ENCODE measurements at places on chromosomes 2 and 18.

- DNase-seq = no peak
Observed at GRCh38 chr2:239727776-239728600, 297.2 kb downstream of the NDUFA10 start.

DNA sequence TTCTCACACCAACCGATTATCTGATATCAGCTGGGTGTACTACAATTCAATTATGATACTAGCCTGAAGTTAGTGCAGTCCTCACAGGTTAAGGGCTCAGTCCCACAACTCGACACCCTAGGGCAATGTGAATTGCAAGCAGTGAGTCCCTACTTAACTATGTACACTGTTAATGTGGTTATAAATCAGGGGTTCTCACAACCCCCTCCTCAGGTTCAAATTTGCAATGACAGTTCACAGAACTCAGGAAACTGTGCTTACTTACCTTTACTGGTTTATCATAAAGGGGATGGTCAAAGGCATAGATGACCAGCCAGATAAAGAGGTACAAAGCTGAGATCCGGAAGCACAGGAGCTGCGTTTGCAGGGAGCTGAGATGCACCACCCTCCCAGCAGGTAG is 1379.1 kb upstream of the CDH2 start:
- no peak for DNase-seq

GRCh38 chr2:53636596-53636995 is 131.0 kb upstream of the CHAC2 start:
- no peak for DNase-seq

DNA sequence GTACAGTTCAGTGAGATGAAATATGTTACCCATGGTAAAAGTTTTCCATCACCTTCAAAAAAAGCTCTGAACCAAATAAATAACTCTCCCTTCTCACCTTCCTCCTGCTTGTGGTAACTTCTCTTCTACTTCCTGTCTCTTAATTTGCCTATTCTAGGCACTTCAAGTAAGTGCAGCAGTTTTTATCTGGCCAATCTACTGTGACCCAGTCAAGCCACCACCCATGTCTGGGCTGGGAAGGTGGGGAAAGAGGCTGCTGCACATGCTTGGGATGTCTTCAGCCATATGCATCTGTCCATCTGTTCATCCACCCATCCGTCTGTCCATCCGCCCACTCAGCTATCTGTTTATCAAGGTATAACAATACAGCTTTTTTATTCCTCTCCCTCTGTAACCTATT is 31.6 kb downstream of the ZNF532 start:
- no peak for DNase-seq

DNA sequence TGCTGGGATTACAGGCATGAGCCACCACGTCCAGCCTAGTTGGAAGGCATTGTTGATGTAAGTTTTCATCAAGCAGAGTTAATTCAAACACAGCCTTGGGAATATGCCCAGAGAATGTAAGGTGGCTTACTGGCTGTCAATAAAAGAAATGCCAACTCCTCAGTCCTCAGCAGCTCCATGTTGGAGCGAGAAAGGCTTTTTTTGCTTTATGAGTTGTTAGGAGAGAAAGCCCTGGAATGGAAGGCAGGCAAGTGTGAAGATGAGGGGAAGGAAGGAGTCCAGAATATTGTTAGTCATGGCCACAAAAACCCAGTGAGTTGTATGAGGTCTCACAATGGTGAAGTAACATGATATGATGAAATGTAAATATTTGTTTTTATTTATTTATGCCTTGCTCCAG is 57.1 kb downstream of the MAP4K4 start:
- DNase-seq = no peak

Measured in cortex of kidney (tissue), 1 donor.